Stimulated activated memory B cell treated with anti-CD40 and anti-IgM and Interleukin-4, amounts not matched to agents 10 μg/mL and 1 μg/mL and 100 μg/mL, for 72 hours (primary cell): ENCODE measurements at places on chromosomes 7 and 10.

- ATAC-seq, result no peak
These were observed 97.8 kb downstream of the HIPK2 start for GRCh38 chr7:139679731-139680594.

DNA sequence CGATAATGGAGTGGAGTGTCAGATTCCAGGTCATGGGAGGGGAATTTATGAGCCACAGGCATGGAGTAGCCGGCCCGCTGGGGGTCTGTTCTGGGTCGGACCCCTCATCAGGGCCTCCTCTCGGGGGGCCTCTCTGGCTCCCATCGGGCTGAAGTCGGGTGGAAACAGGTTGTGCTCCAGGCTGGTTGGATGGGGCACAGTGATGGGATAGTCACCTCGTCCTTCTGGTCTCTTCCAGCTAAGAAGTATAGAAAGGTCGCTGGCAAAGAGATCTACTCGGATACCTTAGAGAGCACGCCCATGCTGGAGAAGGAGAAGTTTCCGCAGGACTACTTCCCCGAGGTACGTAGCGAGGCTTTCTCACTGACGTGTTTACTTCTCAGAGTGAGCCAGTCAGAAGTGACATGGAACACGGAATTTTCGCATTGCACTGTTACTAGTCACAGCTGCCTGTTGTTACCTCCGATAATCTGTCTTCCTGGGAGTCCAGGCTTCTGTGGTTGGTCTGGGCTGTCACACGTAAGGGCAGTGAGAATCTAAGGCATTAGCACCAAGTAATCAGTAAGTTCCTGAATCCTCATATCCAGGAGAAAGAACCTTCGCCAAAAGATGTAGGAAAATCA is 88.3 kb downstream of the NKX6-2 start:
- no peak for ATAC-seq

- ATAC-seq, result no peak
These were observed 339.7 kb downstream of the THSD7A start for GRCh38 chr7:11492307-11492706.

DNA sequence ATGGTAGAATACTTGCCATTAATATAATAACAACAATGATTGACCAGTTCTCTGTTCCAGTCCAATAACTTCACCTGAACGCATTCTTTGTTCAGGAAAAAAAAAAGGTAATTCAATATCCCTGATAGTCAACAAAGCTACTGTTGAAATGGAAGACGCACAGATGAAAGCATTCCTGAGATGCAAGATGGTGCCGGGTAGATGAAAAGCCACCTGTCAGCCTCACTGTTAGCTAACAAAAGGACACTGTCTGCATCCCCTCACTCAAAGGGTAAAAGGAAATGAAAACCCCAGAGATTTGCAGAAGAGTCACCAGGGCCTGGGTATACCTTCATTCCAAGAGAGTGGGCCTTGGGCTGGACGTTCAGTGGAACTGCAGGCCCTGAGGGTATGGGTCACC is 357.4 kb downstream of the PLXNA4 start:
- no peak for ATAC-seq

GRCh38 chr10:2839081-2839725 is 228.1 kb upstream of the PFKP start:
- peak; percentile 16 for ATAC-seq

- no peak for ATAC-seq
These were observed 24.2 kb downstream of the BAIAP2L1 start for GRCh38 chr7:98376711-98377110.

DNA sequence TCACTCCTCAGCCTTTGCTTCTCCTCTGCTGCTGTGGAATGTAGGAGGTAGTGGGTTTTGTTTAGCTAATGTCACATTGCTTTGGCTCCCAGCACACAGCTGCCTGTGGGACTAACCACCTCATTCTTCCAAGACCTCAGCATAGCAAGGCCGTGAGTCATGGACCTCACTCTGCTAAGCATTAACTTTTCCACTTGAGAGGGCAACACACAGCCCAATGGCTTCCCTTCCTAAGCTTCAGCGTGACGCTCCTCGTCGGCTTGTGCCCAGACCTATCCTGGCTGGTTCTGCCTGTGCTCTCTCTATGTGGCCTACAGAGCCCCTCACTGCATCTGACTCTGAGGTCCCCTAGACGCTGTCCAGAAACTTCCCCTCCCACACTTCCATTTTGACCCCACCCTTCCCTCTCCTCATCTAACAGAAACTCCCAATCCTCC is 23.3 kb downstream of the MYOF start:
- no peak for ATAC-seq

DNA sequence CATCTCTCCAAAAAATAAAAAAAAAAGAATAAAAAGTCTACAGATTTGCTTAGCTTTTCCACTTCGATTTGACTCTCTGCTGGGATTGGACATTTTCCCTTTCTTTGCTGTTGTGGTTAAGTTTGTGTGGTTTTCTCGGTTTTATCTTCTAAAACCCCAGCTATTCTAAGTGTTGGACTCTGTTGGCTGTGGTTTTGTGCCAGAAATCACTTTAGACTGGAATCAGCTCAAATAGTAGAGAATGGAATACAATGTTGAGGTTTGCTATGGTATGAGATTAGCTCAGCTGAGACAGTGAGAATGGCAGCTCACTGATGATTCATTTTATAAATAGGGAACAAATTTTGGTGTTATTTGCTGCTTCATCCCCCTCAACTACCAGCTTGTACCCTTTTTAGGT is 116.0 kb downstream of the BUB3 start:
- ATAC-seq, result no peak

DNA sequence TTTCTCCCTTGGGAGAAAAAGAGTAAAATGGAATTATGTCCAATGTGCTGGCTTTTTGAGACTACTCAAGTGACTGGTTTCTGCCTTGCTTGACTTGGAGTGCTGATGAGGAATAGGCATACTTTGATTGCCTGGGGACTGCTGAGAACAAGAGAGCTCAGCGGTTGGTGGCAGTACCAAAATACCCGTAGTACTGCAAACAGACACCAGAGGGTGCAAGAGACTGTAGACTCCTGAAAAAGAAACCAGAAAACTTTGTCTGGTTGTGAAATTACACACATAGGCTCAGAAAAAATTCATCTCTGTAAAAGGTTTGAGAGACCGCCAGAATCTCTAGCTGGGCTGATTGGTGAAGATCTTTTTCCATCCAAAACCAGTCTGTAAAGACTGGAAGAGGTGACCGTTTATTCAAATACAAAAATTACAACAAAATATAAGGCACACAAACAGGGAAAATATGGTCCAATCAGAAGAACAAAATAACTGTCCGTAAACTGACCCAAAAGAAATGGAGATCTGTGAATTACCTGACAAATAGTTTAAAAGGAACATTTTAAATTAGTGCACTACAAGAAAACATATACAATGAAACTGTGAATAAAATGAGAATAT is 18.5 kb downstream of the BICC1 start:
- peak; percentile 58 for ATAC-seq

- no peak for ATAC-seq
These were observed 78.1 kb upstream of the PHYHIPL start for GRCh38 chr10:59098387-59098786.

- ATAC-seq, result no peak
These were observed 40.4 kb downstream of the CNNM1 start for GRCh38 chr10:99369551-99369950.

- ATAC-seq, result peak; percentile 65
These were observed 71.7 kb upstream of the TPK1 start for GRCh38 chr7:144907577-144907976.
